Stimulated activated CD4-positive, alpha-beta T cell treated with anti-CD3 and anti-CD28 coated beads, Interleukin-2, amount 100 ng/mL, for 4 hours (primary cell): ENCODE measurements at places on chromosomes 6 and 20.

DNA sequence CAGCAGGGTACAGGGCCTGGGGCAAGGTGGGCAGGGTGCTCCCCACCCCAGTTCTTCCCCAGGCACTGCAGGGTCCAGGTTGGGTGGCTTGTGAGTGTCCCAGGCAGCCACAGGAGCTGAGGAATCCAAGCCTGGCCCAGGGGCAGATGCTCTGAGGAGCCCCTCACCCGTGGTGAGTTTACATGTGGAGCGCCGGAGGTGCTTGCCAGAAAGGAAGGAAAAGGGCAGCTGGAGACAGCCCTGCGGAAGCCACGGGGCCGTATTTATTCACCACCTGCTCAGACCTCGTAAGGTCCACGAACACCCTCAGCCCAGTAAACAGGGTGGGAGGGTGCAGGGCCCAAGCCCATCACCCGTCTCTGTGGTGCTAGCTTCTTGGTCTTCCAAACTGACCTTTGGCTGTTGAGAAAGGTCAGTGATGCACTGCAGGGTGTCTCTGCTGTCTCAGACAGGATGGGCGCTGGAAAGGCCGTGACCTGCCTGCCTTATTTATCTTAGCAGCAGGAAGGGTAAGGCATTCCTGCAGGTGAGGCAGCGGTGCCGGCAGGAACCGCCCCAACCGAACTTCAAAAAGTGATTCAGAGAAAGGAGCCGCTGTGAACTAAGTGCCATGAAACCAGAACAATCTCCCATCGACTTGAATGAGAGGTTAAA lies 4.0 kb upstream of the FRMD1 start:
- DNase-seq = no peak

DNA sequence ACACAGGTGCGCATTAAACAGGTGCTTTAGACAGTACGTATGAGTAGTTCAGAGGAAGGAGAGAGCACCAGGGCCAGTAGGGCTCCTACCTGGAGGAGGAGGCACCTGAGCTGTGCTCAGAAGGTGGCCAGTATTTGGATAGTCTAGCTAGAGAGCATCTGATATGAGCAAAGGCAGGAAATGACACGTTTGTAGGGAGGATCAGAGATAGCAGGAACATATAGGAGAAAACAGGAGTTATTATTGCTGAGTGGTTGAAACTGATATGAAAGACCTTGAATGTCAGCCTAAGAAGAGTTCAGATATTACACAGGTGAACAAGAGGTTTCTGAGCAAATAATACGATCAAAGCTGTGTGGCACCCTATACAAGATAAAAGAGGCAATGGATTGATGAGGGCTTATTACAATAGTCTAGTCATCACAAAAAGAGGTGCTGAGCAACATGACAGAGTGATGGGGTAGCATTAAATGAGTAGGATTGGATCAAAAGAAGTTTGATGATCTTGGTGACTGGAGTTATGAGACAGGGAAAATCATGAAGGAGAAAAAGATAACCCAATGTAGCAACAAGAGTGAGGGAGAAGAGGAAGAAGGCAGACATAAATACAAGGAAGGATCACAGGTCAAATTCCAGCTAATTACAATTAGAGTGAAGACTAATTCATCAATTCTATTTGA lies 69.8 kb upstream of the HIVEP1 start:
- DNase-seq = no peak

DNA sequence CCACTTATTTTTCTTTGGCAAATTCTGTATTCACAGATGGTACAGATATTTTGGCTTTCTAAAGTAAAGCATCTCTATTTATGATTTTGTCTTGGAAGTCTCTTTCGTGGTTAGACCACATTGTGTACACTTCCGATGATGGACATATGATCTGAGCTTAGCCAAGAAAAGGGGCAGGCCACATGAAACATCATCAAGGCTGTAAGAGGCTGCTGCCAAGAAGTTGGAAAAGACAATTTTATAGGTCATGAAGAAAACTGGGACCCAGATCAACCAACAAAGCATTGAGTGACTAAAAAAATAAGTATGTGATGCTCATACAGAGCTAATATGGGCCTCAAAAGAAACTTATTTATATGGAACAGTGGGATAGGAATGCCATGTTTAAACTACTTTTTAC lies 266.4 kb downstream of the HAO1 start:
- no peak for DNase-seq

GRCh38 chr20:1526310-1526709 lies 31.2 kb downstream of the SIRPD start:
- no peak for DNase-seq

- no peak for DNase-seq
Observed at GRCh38 chr20:62186887-62187866, 4.3 kb downstream of the MTG2 start.

DNA sequence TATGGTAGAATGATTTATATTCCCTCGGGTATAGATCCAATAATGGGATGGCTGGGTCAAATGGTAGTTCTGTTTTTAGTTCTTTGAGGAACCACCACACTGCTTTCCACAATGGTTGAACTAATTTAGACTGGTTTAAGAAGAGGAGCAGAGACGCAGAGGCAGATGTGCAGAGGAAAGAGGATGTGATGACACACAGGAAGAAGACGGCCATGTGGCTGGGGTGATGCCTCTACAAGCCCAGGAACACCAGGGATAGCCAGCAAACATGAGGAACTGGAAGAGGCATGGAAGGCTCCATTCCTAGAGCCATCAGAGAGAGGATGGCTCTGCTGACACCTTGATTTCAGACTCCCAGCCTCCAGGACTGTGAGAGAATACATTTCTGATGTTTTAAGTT lies 218.3 kb upstream of the DTNBP1 start:
- no peak for DNase-seq

DNA sequence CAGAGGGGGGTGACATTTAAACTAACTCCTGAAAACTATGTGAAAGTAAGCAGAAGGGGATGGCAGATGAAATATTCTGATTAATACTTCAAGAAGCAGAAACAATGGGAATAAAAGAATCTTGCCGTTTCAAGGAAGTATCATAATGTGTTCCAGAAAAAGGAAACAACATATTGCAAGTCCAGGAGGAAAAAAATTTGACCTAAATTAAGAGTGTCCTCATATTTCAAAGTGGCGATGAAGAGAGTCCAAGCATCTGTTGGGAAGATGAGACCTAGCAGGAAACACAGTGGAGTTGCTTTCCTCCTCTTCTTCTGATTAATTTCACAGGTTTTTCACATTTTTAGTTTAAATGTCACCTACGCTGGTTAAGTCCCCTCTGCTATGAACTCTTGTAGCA lies 45.6 kb upstream of the TNFAIP3 start:
- no peak for DNase-seq

DNA sequence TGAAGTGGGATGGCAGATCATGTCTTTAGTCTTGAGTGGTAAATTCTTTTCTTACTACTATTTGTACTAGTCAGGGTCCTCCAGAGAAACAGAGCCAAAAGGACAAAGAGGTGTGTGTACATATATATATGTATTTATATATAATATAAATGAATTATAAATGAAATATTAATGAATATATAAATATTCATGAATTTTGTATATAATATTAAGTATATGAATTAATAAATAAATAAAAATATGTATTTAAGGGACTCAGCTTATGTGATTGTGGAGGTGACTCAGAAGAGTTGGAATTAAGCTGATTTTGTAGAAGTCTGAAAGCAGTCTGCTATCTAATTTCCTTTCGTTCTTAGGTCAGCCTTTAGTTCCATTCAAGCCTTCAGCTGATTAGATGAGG lies 265.3 kb upstream of the MMS22L start:
- DNase-seq = no peak

GRCh38 chr6:7173843-7174503 lies 66.2 kb downstream of the RREB1 start:
- DNase-seq = no peak

DNA sequence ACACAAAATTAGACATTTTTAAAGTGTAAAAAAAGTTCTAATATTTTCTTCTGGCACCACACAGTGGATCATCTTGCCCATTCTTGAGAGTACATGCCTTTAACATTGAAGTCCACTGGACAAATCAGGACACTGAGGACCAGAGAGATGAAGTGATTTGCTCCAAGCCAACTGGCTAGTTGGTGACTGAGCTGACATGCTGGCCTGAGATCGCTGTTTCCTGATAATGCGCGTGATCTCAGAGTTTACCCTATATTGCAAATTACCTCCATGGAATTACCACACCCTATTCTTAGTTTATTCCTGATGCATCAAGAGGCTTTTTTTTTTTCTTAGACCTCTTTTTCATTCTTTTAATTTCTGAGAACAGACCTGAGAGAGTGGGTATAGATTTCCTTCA lies 432.8 kb downstream of the CD83 start:
- DNase-seq = no peak

DNA sequence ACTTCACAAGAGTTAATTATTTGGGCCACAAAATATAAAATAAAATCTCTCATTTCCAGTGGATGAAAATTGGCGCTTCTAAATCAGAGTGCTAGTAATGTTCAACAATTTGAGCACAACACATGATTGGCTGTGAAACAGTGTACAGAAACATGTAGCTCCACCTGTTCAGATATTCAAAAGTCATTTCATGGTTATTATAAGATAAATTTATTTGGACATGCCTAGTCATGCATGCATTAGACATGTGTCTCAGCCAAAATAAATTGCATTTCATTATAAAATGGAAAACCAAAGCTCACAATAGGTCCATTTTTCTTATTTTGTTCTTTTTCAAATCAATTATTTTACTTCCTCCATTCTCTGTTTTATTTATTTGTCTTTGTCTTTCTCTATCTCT lies 374.8 kb downstream of the LMBRD1 start:
- no peak for DNase-seq

DNA sequence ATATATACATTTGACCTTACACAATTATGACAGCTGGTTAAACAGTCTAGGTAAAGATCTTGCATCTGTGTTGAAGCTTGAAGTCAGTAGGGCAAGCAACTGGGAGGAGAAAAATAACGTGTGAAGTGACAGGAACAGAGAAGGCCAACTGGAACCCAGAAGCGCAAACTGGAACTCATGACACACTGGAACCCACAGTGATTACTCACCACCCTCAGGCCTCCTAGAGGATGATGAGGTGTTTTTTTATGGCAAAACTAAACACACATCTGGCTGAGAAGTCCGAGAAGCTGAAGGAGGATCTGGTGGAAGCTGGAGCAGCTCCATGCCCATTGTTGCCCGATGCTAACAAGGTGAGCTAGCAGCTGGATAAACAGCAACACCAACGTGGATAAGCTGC lies 108.1 kb downstream of the TMEM200A start:
- DNase-seq = no peak

DNA sequence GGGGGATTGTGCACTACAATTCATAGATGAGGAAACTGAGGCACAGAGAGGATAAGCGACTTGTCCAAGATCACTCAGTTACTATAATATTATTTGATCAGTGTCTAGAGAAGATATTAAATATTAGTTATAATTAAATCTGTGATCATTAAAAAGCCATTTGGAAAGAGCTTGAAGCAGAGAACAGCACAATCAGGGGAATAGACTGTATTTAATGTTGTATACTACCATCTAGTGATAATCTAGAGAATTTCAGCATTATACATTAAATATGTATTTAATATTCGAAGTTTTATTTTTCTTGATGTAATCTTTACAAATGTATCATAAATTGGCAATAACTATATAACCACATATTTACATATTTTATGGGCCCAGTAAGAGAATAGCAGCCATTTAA lies 20.1 kb upstream of the MTCL3 start:
- no peak for DNase-seq

GRCh38 chr6:108632441-108632840 lies 71.7 kb downstream of the FOXO3 start:
- no peak for DNase-seq

DNA sequence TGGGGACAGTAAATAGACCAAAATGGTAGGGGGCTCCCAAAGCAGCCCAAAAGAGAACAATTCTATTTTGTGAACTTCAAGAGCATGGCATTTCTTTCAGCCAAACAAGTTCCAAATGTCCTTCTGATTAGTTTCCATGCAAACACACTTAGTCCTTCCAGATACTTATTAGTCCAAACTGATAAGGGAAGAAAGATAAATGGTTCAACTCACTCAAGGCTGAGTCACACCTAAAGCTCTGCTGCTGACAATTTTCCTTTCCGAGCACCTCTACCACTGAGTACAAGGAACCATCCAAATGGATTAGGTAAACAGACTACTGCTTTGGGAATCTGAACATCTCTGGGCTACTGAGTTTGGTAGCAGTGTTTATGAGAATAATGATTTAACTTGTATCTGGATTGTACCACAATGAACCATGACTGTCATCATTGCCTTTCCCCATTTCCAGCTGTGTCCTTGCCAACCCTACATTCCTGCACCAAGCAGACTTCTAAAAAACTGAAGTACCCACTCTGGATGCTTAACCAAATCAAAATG lies 71.2 kb downstream of the TNFRSF21 start:
- no peak for DNase-seq

DNA sequence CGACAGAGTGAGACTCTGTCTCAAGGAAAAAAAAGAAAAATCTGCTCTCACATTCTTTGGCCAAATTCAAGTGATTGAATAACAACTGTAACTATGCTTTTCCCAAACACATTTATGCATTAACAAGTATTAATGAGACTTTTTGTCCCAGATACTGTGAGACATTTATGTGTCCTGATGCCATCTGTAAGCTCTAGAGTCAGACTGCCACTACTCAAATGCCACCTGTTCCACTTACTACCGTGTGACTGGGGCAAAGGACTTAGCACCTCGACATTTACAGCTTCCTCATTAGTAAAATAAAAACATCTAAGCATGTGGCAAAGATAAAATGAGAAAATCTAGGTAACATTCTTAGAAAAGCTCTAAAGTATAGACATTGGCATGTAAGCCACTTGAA lies 178.1 kb upstream of the MARCKS start:
- DNase-seq = no peak

- DNase-seq = no peak
Observed at GRCh38 chr6:138451043-138451442, 47.0 kb downstream of the HEBP2 start.

- DNase-seq = no peak
Observed at GRCh38 chr20:2780948-2781347, 19.5 kb downstream of the CPXM1 start.

DNA sequence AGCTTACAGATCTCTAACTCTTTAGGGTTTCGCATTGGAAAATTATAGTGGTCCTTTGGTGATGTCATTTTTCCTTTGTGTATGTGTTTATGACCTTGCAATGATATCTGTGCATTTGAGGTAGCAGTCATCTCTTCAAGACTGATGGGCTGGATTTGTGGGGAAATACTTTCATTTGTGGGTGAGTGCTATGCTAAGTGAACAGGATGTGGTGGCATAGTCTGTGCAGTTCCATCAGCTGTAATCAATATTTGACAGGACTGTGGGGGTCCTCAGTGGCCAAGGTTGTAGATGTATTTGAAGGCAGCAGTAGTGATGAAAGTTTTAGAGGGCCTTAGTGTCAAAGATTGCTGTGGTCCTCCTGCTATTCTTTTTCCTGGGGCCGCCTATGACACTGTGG lies 79.5 kb downstream of the CYP39A1 start:
- DNase-seq = no peak

DNA sequence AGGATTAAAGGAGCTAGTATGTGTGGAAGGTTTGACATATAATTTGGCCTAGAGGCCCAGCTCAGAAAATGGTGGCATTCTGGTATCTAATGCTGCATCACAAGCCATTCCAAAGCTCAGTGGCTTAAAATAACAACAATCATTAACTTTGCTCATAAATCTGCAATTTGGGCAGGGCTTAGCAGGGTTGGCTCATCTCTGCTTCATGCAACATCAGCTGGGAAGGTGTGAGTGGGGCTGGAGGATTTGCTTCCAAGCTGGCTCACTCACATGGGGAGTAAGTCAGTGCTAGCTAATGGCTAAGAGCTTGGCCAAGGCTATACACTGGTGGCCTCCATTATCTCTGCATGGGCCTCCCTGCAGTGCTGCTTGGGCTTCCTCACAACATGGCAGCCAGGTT lies 48.0 kb upstream of the STK35 start:
- DNase-seq = no peak
